Activated CD4-positive, alpha-beta T cell treated with anti-CD3 and anti-CD28 coated beads, Interleukin-10, Interleukin-2, amounts not matched to agents 100 ng/mL and 50 ng/mL, durations not matched to agents 16 hours and 8 hours (primary cell): ENCODE measurements at places on chromosomes 7 and 10.
A peak's percentile ranks its signal among the peaks of the same experiment; 100 is the strongest.

DNA sequence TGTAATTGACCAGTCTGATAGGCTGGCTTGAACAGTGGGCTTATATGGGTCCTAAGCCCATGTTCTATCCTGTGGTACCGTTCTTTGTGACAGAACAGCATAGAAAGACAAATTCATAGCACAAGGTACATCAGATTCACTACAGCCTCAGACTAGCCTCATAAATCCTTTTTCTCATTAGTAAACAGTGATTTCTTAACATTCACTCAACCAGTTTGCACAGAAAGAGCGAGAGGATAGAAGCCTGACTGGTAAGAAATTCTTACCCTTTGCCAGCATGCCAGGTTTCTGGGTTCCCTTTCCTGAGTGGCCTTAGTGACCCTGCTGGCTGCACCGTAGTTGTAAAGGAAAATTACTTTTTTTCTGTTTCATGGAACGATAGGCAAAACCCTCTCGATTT is 412.1 kb downstream of the SH2D4B start:
- DNase-seq = no peak

GRCh38 chr10:11516431-11516746 is 95.1 kb downstream of the USP6NL start:
- DNase-seq = peak; percentile 67

GRCh38 chr7:47255441-47255840 is 326.5 kb downstream of the TNS3 start:
- no peak for DNase-seq

DNA sequence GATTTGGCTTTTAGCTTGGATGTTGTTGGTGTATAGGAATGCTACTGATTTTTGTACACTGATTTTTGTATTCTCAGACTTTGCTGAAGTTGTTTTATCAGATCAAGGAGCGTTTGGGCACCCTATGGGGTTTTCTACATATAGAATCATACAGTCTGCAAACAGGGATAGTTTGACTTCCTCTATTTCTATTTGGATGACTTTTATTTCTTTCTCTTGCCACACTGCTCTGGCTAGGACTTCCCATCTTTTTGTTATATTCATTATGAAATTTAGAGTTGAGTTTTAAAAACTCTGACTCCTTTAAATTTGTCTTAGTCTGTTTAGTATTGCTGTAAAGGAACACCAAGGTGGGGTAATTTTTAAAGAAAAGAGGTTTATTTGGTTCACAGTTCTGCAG is 4.7 kb downstream of the ZNF786 start:
- no peak for DNase-seq

DNA sequence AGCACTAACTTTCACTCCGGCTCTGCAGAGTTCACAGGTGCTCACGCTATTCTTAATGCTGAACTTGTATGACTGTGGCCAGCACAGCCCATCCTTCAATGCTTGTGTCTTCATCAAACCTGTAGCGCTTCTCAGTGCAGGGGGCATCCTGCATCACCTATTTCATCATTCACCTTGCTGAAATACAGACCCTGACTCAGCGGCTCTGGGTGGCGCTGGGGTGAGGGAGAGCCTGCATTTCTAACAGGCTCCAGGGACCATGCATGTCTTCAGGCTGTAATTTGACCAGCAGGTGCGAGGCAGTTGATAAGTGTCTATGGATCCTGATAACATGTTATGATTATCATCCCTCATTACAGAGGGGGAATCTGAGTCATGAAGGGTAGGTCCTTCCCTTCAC is 89.3 kb downstream of the VOPP1 start:
- no peak for DNase-seq

DNA sequence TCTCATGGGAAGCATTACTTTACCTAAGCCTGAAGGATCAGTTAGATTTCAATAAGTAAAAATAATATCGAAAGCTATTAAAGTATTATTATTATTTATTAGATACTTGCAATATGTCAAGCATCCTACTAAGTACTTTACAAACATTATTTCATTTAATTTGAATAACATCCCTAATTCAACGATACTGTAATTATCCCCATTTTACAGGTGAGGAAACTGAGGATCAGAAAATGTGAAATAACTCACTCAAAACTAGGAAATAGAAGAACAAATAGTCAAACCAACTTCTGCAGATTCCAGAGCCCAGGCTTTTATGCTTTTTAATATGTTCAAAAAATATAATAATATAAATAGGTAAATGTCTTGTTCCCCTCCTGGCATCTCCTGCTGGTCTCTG is 10.3 kb upstream of the PDCD4 start:
- DNase-seq = no peak

- DNase-seq = peak; percentile 43
Observed at GRCh38 chr10:7819121-7819460, 786 bp downstream of the TAF3 start.

- peak; percentile 66 for DNase-seq
Observed at GRCh38 chr10:7407368-7408290, 3.2 kb downstream of the SFMBT2 start.

DNA sequence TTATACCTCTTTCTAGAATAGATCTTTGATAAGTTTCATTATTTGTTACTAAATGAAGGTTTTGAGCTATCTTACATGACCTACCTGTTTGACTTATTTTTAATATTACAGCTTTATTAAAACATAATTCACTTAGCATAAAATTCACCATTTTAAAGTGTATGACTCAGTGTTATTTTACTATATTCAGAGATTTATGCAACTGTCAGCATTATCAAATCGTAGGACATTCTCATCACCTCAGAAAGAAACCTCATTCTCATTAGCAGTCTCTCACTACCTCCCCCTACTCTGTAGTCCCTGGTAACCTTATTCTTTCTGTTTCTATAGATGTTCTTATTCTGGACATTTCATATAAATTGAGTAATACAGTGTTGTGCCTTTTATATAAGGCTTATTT is 207.9 kb upstream of the FOXP2 start:
- no peak for DNase-seq

DNA sequence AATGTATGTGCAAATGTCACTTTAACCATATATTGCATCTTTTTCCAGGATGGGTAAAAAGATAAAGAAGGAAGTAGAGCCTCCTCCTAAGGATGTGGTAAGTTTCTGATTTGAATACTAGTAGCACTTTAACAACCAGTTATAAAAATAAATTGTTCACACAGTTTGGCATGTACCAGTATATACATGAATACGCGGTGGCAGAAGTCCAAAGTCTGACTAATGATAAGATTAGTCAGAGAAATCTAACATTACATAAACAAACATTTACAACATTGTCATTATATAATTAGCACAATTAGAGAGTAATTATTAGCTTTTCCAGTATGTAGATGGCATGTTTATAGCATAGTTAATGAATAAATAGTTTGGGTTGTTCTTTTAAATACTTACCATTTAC is 4.1 kb downstream of the ARMC3 start:
- no peak for DNase-seq
